ENCODE measurements at places on chromosomes 5 and 9.

DNA sequence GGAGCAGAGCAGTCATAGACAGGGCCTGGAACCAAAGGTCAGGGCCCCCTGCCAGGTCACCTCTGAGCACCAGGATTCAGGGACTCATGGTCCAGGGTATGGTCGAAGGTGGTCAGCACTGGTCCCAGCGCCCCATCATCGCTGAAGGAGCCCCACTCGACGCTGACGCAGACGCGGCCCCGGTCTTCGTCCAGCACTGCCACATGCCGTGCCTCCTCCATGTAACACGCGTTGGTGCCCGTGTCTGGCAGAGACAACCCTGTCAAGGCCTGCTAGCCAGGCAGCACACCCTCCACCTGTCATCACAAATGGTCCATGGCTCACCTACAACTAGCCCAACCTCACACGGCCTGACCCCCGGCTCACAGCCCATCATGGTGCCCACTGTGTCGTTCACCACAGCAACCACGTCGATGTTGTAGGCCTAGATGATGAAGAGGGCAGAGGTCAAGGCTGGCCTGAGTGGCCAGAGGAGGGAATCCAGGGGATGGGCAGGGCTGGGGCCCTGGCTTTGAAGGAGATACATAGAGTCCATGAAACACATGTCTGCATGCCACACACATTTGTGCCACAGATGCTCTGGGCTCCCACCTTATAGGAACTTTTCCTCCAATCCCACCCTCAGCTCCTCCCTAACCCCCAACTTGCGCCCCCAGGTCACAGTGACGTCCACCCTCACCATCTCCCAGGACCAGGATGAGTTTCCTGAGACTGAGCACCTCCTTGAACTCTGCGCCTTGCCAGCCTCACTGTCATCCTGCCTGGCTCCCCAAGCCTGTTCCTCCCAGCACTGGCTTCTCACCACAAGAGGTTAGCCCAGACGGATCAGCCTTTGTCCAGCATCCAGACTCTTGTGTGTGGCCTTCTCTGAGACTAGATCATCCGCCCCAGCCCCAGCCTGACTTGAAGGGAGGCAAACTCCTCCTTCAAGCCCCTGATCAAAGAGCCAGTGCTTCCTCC is 9.5 kb downstream of the HK3 start:
- no peak for DNase-seq

DNA sequence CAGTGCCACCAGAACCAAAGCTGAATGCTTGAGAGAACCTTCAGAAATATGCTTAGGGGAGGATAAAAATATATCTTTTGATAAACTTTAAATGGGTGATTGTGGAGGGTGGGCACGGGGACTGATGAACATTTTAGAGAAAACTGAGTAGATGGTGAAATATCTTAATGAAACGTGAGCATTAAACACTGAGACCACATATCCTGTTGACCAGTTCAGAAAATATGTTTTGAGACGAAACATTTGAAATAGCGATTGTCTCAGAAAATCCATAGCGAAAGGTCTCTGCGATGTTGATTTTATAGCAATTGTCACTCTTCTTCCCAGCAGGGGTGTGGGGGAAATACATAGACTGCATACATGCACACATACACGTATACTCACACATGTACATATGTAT is 231.0 kb downstream of the ESM1 start:
- DNase-seq: no peak

DNA sequence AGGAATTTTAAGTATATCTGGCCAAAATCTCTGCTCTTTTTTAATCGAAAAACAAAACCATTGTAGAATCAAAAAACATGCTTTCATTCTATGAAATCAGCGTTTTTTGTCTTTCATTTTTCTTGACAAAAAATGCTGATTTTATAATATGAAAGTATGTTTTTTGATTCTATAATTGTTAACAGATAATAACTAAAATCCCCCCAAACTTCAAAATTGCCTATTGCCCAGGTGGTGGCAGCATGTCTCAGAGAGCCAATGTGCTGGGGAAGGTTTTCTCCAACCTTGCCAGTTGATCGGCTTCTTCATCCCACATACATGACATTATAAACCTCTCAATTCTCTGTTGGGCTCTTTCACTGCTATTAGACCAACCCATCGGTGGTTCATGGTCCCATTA is 5.1 kb upstream of the SMIM15 start:
- DNase-seq: no peak

- DNase-seq: no peak
These were observed 143.3 kb downstream of the CDC42SE2 start for GRCh38 chr5:131406975-131407638.

GRCh38 chr9:100285601-100286000 is 67.1 kb downstream of the TEX10 start:
- no peak for DNase-seq

DNA sequence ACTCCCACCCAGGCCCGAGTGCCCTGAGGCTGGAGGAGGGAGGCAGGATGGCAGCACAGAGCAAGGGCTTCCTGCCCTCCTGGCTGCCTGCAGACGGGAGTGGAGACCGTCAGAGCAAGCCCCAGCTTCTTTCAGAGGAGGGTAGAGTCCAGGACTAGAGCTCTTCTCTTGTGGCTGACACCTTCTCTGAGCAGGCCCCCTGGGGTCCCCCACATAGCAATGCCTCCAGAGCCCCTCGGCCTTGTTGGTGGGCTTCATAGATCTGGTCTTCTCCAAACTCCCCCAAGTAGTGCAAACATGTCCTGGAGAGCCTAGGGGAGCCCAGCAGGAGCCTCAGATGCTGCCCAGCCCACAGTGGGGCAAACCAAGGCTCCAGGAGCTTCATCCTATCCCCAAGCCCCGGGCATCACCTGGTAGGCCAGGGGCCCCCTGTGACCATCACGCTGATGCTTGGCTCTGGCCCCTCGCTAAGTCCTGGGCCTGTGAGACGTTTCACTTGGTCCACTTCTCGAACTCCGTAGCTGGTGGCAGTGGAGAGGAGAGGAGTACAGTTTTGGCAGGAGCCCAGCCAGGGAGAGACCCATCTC is 2.0 kb downstream of the MZB1 start:
- DNase-seq: no peak

GRCh38 chr5:120405286-120405864 is 58.7 kb upstream of the PRR16 start:
- no peak for DNase-seq

DNA sequence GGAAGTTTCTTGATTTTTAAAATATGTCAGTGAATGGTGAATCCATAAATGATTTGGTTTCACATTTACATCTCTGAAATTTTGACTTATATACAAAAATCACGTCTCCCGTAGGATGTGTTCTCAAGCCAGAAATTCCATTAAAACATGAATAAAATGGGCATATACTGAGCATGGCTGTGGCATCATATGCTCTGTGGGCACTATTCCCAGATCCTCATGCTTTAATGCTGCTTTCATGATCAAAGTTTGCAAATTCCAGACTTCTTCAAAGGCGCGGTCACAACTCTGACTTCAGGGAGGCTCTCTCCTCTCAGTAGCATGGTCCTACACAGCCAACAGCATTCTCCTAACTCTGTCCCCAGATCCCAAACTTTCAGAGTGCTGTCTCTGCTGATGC is 723.2 kb downstream of the TAF11L14 start:
- no peak for DNase-seq

DNA sequence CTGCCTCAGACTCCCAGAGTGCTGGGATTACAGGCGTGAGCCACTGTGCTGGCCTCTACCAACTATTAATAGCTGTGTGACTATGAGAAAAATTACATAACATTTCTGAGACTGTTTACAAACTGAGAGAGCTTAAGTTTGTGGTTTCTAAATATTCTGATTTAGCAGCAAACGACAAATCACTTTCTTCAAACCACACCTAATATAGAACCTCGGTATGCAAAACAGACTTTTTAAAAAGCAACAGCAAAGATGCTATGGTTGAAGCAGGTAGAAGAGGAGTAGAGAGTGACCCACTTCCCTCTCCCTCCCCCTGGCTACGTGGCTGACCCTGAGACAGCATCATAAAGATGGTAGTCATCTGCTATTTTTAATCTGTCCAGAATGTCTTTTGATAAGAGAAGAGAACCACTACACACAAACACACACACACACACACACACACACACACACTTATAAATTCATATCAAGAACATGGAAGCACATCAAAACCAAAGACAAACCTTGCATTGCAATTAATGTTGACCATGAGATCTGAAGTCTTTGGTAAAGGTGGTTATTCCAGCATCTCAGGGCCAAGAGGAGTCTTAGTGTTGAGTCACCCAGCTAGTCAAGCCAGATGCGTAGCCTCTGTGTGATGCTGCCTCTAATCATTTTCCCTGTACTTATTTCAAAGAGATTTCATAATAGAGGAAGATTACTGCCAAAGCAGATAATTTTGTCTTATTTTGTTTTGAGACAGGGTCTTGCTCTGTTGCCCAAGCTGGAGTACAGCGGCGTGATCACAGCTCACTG is 58.1 kb upstream of the TMEM215 start:
- no peak for DNase-seq

GRCh38 chr9:98109052-98109451 is 10.0 kb downstream of the TRIM14 start:
- DNase-seq: no peak

DNA sequence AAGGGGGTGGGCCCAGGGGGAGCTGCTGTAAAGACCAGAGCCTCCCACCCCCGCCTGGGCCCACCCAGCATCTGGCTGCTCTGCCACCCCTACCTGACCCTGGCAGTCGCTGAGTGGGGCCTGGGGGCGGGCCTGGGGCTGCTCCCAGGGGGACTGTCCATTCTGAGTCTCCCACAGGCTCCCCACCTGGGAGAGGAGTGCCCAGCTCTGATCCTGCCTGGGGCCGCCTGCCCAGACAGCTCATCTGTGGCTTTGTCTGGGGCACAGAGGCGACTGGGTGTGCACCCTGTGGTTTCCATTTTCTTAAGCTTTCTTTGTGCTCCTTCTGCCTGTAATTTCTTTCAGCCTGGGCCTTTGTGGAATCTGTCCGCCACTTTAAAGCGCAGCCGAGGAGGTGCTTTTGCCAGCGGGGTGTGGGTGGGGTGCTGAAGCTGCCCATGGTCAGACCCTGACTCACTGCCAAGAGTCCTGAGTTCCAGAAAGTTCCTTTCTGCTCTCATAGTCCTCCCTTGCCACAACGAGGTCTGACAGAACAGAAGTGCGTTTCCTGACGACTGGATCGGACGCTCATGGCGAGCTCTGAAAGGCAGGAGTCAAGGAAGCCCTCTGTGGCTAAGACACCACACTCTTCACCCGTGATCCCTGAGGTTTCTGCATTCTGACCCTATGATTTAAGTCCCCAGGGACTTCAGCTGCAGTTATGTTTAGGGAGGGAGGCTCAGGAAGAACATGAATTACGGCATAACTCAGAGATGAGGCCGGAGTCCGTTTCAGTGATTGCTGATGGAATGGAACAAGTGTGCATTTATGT is 225.0 kb downstream of the FANCC start:
- no peak for DNase-seq

- DNase-seq: no peak
These were observed 707 bp upstream of the ZFYVE16 start for GRCh38 chr5:80406980-80407734.

GRCh38 chr9:119839888-119840287 is 470.7 kb upstream of the BRINP1 start:
- DNase-seq: no peak

DNA sequence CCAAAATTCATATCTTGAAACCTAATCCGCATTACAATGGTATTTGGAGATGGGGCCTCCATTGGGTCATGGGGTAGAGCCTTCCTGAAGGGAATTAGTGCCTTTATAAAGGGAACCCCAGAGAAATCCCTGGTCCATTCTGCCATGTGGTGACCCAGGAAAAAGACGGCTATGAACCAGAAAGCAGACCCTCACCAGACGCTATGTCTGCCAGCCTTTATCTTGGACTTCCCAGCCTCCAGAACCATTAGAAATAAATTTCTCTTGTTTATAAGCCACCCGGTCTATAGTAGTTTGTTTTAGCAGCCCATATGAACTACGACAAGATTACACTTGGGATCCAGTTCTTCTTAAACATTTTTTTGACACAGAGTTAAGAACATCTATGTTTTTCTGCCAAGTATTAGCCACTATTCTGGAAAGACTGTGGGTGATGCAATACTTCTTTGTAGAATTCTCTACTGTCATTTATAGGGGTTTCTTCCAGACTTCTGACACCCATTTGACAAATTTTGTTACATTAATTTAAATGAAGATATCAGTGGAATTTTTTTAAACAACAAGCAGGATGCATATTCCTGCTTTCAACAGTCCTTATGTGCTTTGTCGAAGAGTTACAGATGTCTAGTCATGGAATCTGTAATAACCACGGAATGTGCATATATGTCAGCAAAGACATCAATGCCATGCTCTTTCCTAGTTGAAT is 572.4 kb downstream of the NR2F1-AS1 start:
- DNase-seq: no peak

GRCh38 chr9:89899573-89899972 is 294.8 kb downstream of the GADD45G start:
- DNase-seq: no peak

- no peak for DNase-seq
These were observed 47.7 kb upstream of the TLX3 start for GRCh38 chr5:171261361-171261760.

GRCh38 chr5:115296124-115297022 is at the start of gene CCDC112:
Gene CCDC112 (minus strand): TSS chr5:115296654. CDS start chr5:115296543, 111 bp downstream.
- DNase-seq: peak; percentile 68

GRCh38 chr5:66713998-66714397 is 117.8 kb downstream of the MAST4 start:
- DNase-seq: no peak

- no peak for DNase-seq
These were observed 79.7 kb downstream of the THBS4 start for GRCh38 chr5:80114860-80115259.

DNA sequence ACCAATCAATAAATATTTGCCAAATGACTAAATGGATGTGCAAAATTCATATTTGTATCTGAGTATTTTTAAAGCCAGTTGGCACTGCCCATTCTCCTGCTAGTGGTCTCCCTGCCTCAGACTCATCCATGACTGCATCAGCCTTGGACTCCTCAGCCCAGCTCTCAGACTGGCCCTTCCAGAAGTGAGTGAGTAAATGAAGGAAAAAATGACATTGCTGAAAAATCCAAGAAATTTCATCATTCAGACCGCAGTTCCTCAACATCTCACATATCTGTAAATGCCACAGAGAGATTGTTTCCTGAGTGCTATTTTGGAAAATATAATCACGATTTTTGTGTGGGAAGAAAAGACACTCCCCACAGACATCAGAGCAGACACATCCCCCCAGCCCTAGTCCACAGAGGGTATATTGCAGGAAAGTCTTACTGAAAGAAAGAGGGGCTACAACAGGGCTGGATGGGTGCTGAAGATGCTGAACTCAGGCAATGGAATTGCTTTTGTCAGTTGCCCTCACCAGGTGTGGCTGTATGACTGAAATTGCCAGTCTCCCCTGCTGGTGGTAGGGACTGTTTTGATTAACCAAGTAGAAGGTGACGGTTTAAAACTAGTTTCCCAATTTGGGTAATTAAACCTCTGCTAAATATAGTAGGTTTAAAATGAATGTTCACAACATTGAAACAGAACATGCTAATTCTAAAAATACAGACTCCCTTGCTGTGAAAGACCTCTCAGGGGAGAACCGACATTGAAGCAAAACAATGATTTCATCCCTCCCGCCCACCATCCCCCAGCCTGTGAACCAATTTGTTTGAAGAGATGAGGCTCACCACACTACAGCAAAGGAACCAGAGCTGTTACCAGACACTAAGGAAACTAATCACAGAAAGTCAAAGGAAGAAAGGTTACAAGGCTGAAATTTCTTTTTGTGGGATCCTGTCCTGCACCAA is 158.8 kb downstream of the DEPDC1B start:
- DNase-seq: no peak

- DNase-seq: no peak
These were observed 334.4 kb downstream of the KCTD16 start for GRCh38 chr5:144504929-144505577.

GRCh38 chr5:18329328-18329727 is 695.1 kb downstream of the TAF11L14 start:
- no peak for DNase-seq
